ENCODE measurements at places on chromosomes 2 and 18. TPM values are rescaled to one million over a fixed set of nuclear protein-coding genes. Genes with fewer than 3 reads are reported as not detected.
A peak's percentile ranks its signal among the peaks of the same experiment; 100 is the strongest.

The FAM124B gene
- total RNA-seq: 2.0 TPM

GRCh38 chr2:215684448-215685237, 248.8 kb upstream of the FN1 start:
- H3K27me3 ChIP-seq: no peaks in the 10 kb centered on the region
- no peaks in the 10 kb centered on the region for H3K36me3 ChIP-seq
- H3K4me3 ChIP-seq: no peak overlapping the region

- no peaks in the 10 kb centered on the region for H3K4me1 ChIP-seq
- no peaks in the 10 kb centered on the region for H3K27me3 ChIP-seq
- peak overlapping the region; percentile 88 for H3K4me3 ChIP-seq
- no peaks in the 10 kb centered on the region for H3K36me3 ChIP-seq
- peak; percentile 72 for DNase-seq
- peak overlapping the region; percentile 91 for H3K27ac ChIP-seq
These were observed 156.4 kb upstream of the XPO1 start for GRCh38 chr2:61694312-61695274.

DNA sequence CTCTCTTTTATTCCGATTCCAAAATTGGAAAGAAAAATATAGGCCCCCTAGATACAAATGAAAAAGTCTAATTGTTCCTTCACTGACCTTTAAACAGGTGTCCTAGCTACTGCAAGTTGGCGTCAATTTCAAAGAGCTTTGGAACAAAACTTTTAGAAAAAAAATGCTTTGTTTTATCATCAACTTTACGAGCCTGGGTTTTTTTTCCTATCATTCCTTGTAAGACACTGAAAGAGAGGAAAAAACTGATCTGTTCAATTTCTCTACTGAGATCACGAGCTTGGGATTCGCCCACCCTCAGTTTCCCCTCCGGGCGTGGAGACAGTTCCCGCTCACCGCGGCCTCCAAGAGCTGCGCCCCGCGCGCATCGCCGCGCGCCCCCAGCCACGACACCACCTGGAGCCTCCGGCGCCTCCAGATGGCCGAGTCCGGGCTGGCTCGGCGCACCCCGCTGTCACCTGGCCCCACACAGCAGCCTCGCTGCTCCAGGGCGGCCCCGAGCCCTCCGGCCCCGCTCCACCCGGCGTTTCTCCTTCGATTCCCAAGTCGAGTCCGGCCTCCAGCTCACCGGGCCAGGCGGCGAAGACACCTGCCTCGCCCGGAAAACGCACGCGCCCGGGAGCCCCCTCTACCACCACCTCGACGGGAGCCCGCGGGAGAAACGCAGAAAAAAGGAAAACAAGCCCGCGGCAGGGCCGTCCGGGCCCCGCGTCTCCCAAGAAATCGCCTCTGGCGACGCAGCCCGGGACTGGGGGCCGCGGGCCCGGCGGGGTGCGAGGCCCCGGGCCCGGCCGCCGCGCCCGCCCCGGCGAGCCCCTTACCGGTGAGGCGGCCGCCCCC, 656 bp downstream of the TBC1D8 start:
- peak overlapping the region; percentile 91 for H3K27ac ChIP-seq
- no peaks in the 10 kb centered on the region for H3K27me3 ChIP-seq
- peak overlapping the region; percentile 70 for H3K4me3 ChIP-seq
- H3K4me1 ChIP-seq: peaks cover 14% of the 10 kb centered on the region
- no peaks in the 10 kb centered on the region for H3K36me3 ChIP-seq

DNA sequence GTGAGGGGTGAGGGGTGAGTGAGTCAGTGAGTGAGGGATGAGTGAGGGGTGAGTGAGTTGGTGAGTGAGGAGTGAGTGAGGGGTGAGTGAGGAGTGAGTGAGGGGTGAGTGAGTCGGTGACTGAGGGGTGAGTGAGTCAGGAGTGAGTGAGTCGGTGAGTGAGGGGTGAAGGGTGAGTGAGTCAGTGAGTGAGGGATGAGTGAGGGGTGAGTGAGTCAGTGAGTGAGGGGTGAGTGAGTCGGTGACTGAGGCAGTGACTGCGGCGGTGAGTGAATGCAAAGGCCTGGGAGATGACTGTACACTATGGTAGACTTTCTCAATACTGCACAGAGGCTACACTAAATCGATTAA, 16.6 kb downstream of the THAP4 start:
- H3K4me3 ChIP-seq: no peak overlapping the region
- no peaks in the 10 kb centered on the region for H3K36me3 ChIP-seq

DNA sequence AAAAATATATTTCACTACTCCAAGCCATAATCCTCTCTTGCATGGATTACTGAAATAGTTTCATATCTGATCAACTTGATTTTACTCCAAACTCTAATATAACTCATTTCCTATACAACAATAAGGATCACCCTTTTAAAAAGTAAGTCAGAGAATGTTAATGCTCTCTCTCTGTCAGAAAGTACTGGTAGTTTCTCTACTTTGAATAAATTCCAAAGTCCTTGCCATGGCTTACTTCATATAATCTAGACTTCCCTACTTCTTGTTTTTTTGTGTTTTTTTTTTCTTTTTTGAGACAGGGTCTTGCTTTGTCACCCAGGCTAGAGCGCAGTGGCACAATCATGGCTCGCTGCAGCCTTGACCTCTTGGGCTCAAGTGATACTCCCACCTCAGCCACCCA, 36.2 kb downstream of the MAP3K2 start:
- H3K4me1 ChIP-seq: no peaks in the 10 kb centered on the region
- no peak overlapping the region for H3K4me3 ChIP-seq
- no peak for DNase-seq
- H3K36me3 ChIP-seq: no peaks in the 10 kb centered on the region
- no peaks in the 10 kb centered on the region for H3K27me3 ChIP-seq

DNA sequence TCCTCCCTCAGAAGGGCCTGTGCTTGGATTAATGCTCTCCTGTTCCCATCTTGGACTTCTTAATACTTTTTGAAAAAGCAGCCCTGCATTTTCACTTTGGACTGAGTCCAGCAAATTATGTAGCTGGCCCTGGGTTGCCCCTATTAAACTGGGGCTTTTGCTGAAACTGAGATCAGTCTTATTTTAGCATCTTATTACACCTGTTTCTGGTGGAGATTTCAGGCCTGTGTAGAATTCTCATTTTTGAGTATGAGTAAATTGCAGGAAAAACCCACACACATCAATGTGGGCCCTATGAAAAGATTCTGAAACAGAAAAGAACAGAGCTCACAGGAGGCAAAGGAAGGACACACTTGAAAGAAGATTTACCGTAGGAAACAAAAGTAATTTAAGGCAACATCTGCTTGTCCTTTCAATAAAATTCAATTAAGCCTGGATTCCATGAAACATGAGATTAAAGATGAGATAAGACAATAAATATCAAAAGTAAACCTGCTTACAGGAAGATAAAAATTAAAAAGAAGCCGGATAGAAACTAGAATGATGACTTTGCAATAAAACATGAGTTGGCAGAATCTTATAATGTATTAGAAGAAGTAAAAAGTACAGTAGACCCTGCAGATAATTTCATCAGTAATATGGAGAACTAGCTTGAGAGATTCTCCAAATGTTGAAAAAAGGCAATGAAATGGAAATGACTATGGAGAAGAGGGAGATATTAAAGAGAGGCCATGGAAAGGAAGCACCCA, 90.7 kb upstream of the GCFC2 start:
- H3K36me3 ChIP-seq: no peaks in the 10 kb centered on the region
- no peak overlapping the region for H3K4me3 ChIP-seq
- H3K27me3 ChIP-seq: no peaks in the 10 kb centered on the region
- H3K4me1 ChIP-seq: no peaks in the 10 kb centered on the region

- H3K27me3 ChIP-seq: no peaks in the 10 kb centered on the region
- peaks cover 23% of the 10 kb centered on the region for H3K4me1 ChIP-seq
- no peaks in the 10 kb centered on the region for H3K36me3 ChIP-seq
- H3K4me3 ChIP-seq: peak overlapping the region; percentile 96
- peak overlapping the region; percentile 98 for H3K27ac ChIP-seq
- no peak for DNase-seq
These were observed 1.3 kb downstream of the LAPTM4A start for GRCh38 chr2:20050104-20050645.
